Gastrocnemius medialis (tissue), 4 donors: ENCODE measurements at places on chromosomes 12 and 14. TPM values are rescaled to one million over a fixed set of nuclear protein-coding genes. Genes with fewer than 3 reads are reported as not detected.

HPD gene
- 2.0 TPM for total RNA-seq

PTPN21 gene
- total RNA-seq, result 6.7 TPM

RASSF9 gene
- total RNA-seq, result 1.3 TPM

DNA sequence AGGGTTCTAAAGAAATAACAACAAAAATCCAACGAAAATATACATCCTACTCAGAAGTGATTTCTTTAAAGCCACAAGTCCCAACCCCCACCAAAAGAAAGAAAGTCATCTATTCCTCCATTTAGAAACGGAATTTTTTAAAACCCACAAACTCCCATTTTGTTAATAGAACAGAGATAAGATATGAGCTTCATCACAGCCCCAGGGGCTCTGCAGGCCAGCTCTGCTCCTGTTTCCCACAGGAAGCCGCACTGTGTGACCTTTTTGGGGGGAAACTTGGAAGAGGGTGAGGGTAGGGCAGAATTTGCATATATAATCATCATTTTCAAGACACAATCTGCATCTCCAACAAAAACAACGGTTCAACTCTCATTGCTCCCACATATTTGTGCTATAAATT, 2.8 kb downstream of the FBXL14 start:
- DNase-seq, result no peak

- no peak for DNase-seq
These were observed 11.6 kb downstream of the DAD1 start for GRCh38 chr14:22577334-22577908.

- DNase-seq, result no peak
These were observed 124.8 kb upstream of the RASSF8 start for GRCh38 chr12:25833657-25834056.

- peak; percentile 53 for DNase-seq
These were observed 18.9 kb upstream of the POC1B start for GRCh38 chr12:89544681-89545184.

DNA sequence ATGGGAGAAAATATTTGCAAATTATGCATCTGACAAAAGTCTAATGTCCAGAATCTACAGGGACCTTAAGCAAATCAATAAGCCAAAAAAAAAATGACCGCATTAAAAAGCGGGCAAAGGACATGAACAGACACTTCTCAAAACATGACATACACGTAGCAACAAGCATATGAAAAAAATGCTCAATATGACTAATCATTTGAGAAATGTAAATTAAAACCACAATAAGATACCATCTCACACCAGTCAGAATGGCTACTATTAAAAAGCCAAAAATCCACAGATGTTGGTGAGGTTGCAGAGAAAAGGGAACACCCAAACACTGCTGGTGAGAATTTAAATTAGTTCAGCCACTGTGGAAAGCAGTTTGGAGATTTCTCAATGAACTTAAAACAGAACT, 16.1 kb downstream of the PAWR start:
- no peak for DNase-seq
